Glomerular endothelial cell (primary cell): ENCODE measurements at places on chromosomes 16 and 17. TPM values are rescaled to one million over a fixed set of nuclear protein-coding genes. Genes with fewer than 3 reads are reported as not detected.

- no peak for DNase-seq
Measured at GRCh38 chr17:49399995-49400394, 14.7 kb downstream of the PHB1 start.

GRCh38 chr16:72814226-72814625 is 233.7 kb downstream of the ZFHX3 start:
- DNase-seq = no peak

The MT1E gene
- 15.1 and 105 TPM in 2 replicates for total RNA-seq

- DNase-seq = no peak
Measured at GRCh38 chr17:56934280-56934679, 20.4 kb upstream of the TRIM25 start.

- no peak for DNase-seq
Measured at GRCh38 chr16:920717-921116, 50.1 kb downstream of the LMF1 start.

DNA sequence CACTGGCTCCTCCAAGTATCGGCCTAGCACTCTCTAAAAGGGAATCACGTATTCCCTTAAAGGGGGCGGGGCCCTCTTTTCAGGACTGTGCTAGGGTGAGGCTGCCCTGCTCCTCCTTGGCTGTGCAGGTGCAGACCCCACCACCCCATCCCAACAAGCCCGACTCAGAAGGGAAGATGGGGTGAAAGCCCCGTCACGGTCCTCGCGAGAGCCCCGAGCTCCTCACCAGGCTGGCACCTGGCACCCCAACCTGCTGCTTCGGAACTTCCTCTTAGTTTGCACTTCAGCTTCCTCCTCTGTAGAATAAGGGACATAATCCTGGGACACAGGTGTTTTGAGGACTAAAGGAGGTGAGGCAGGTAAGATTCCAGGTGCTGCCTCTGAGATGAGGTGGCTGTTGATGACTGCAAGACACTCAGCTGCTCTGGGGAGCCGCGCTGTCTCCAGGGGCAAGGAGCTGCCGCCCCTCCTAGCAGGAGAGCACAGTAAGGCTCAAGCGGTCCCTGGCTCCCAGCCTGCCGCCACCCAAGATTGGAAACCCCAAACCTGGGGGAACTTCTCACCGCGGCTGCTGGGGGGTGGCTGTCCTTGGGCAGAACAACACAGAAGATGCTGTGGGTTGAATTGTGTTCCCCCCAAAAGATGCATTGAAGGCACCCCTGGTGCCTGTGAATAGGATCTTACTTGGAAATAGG is 88.8 kb downstream of the MGAT5B start:
- DNase-seq = no peak

The TP53TG3C gene
- not detected in 2 replicates for total RNA-seq

GRCh38 chr16:89268987-89269735 is 51.7 kb downstream of the ZNF778 start:
- no peak for DNase-seq

DNA sequence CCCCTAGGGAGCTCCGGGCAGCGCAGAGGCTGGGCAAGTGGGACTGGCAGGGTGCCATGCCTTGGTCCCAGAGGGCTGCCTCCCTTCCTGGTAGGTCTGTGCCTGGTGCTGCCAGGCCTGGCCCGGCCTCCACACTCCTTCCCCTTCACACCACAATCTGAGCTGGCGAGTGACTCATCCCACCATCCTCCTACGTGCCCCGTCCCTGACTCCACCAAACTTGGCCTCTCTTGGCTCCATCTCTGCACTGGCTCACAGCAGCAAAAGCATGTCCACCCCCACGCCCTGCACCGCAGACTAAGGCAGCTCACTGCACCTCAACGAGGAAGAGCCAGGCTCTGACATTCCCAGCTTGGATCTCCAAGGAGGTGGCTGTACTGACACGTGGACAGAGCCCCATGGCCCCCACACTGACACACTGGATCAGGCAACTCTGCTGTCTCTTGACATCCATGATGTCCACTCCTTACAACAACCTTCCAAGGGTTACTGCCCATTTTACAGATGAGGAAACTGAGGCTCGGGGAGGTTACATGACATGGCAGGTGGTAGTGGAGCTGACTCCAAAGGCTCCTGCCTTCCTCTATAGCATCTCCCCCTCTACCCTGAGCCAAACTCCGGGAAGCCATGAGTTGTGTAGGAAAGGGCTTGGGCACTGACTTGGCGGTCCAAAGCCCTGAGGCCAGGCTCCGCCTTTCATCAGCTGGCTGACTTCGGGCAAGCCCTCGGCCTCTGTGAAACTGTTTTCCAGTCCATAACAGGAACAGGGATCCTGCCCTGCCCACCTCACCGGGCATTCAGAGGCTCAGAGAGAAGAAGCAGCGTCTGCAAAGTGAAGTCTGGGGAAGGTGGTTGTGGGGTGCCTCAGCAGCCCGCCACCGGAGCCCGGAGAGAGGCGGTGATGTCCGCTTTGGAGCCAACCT is 20.1 kb upstream of the KRT19 start:
- no peak for DNase-seq
